NCI-H1417 treated with DMSO at 0.1 percent for 48 hours (cell line): ENCODE measurements at places on chromosomes 3 and 15.

DNA sequence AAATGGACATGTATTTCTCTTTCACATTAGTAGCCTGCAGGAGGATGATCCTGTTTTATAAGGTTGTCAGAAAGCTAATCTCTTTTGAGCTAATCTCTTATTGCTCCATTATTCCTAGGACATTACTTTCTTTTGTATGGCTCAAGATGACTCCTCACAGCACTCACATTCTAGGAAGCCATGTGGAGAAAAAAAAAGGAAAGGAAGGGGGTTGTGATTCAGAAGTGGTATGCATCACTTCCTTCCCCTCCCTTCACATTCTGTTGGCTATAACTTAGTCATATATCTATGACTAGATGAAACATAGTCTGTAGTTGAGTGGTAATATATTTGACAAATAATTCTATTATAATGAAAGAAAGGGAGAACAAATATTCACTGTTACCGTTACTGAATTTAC lies 168.8 kb upstream of the TTC14 start:
- no peak for DNase-seq

DNA sequence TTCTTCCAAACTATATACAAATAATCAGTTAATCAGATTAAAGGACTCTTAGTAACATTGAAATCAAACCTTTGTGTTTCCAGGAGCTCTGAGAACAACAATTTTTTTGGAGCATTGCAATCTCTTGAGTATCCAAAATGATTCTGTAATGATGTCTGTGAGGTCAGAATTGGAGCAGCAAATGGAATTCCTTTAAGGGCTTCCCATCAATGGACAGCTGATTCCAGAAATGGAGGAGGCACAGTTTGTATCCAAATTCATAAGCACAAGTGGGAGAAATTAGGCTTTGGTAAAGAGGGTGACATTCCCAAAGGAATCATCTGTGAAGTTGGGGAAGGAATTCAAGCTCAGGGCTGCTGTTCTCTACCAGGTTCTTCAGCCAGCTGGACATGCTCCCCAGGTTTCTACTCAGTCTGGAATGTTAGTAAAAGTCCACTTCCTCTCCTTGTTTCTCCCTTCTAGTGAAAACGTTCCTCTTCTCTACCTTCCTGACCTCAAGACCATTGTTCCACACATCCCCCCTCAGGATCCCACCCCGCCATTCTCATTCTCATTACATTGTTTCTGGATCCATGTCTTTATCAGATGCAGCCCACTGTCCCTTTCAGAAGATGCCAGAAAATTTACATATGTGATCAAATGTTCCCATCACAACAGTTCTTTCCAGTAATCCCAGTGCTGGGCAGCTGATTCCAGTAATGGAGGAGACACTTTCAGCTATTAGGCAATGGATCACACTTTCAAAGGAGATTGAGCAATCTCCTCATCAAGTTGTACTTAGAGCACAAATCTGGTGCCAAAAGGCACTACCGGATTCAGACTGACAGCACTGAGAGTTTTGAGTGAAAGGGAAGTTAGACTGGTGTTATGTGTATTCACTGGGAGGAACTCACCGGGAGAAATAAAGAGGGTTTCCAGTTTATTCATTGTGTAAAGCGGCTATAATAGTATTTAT lies 391.3 kb upstream of the TPRG1 start:
- no peak for DNase-seq

GRCh38 chr3:120059081-120059864 lies 35.0 kb downstream of the GSK3B start:
- DNase-seq, result no peak

- no peak for DNase-seq
Measured at GRCh38 chr3:119817071-119817470, 35.2 kb downstream of the NR1I2 start.

GRCh38 chr3:129530251-129530791 lies 1.9 kb downstream of the RHO start:
- no peak for DNase-seq

DNA sequence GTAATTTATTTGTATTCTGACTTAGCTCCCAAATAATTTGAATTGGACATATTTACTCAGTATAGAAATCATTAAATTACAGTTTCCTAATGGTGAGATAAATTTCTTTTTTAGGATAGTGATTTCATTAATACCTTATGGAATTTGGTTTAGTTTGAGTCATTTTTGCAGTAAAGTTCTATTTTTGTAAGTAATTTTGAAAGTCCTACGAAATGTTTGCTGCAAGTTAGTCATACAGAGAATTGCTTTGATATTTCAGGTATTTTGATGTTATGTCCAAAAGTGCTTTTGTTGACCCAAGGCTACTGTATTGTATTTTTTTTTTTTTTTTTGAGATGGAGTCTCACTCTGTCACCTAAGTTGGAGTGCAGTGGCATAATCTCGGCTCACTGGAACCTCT lies 41.7 kb downstream of the TCF12 start:
- DNase-seq, result no peak

DNA sequence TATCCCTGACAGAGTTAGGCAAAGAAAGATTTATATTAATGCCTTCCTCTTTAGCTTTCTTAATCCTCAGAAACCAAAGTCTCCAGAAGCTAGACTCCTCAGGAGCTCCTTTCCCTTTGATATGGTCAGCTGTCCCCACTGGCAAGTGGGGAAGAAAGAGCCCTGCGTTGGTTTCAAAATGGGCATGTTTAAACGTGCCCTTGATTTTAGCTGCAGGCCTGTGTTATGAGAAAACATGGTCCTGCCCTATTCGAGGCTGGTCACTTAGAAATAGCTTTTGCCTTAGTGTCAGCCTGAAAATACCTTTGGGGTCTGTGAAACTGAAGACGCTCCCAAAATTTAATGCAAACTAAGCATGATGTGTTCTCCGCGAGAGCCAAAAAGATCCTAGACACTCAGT lies 135.5 kb upstream of the RARB start:
- DNase-seq, result no peak

DNA sequence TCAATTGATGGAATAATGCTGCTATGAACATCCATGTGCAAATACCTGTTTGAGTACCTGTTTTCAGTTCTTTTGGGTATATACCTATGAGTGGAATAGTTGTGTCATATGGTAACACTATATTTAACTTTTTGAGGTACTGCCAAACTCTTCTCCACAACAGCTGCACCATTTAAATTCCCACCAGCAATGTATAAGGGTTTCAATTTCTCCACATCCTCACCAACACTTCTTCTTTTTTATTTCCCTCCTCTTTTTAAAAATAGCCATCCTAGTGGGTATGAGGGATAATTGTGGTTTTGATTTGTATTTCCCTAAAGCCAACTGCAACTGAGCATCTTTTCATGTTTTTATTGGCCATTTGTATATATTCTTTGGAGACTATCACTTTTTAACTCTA lies 31.3 kb upstream of the ARHGEF3 start:
- DNase-seq, result no peak

DNA sequence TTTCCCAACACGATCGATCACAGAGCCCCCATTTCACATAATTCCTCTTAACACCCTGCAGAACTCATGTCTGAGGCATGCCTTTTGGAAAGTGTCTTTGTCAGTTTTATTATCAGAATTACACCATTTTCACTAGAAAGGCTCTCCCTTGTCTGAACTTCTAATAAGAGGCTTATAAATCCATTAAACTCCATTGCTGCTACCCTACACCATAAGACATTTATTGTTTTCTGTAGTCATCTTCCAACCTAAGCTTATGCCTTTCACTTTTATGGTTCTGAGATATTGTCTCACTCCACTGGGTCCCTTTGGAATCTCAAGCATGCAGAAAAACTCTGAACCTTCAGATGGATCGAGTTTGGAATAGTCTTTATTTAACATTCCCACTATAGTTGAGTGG lies 50.2 kb upstream of the TPM1 start:
- no peak for DNase-seq

- DNase-seq, result no peak
Measured at GRCh38 chr15:74387141-74387541, 19.7 kb upstream of the CYP11A1 start.

DNA sequence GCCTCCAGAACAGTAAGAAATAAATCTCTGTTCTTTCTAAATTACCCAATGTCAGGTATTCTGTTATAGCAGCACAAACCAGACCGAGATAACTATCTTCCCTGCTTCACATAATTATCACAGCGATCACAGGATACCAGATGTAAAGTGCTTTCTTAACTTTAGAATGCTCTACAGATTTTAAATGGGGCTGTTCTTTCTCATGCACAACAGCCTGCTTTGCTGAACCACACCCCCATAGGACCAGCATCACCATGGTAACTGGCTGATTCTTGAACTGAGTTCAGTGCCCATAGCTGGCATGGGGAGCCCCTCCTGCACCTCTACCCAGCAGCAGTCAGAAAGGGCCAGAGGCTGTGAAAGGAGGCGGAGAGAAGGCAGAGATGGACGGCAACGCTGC lies 7.8 kb downstream of the CD80 start:
- DNase-seq, result no peak

GRCh38 chr3:54608041-54608440 lies 319.8 kb downstream of the LRTM1 start:
- no peak for DNase-seq
